Smooth muscle cell of trachea (primary cell): ENCODE measurements at places on chromosomes 7 and 10. TPM values are rescaled to one million over a fixed set of nuclear protein-coding genes. Genes with fewer than 3 reads are reported as not detected.

The NEBL gene
- total RNA-seq, result 0.15 and 0.17 TPM in 2 replicates

The TSC22D4 gene
- 24.9 and 35.6 TPM in 2 replicates for total RNA-seq

The ATG9B gene
- total RNA-seq, result under 0.01 and 0.15 TPM in 2 replicates

The AGAP9 gene
- total RNA-seq, result 5.2 and 5.5 TPM in 2 replicates

The ADAM12 gene
- 28.8 and 34.4 TPM in 2 replicates for total RNA-seq

The EPO gene
- total RNA-seq, result not detected in 2 replicates

The ANKRD61 gene
- total RNA-seq, result not detected in 2 replicates

The DGKI gene
- total RNA-seq, result 1.7 and 4.0 TPM in 2 replicates

The GPC2 gene
- 1.8 and 2.6 TPM in 2 replicates for total RNA-seq

The PLAU gene
- 67.8 and 114 TPM in 2 replicates for total RNA-seq

The WNT8B gene
- not detected in 2 replicates for total RNA-seq

The CPA1 gene
- not detected in 2 replicates for total RNA-seq

The FOXK1 gene
- total RNA-seq, result 29.5 and 32.4 TPM in 2 replicates

The HABP2 gene
- total RNA-seq, result not detected in 2 replicates

The GDF10 gene
- total RNA-seq, result 44.9 and 178 TPM in 2 replicates

The TET1 gene
- 3.3 and 4.7 TPM in 2 replicates for total RNA-seq
